ENCODE measurements at places on chromosomes 3 and 15. TPM values are rescaled to one million over a fixed set of nuclear protein-coding genes. Genes with fewer than 3 reads are reported as not detected.

DNA sequence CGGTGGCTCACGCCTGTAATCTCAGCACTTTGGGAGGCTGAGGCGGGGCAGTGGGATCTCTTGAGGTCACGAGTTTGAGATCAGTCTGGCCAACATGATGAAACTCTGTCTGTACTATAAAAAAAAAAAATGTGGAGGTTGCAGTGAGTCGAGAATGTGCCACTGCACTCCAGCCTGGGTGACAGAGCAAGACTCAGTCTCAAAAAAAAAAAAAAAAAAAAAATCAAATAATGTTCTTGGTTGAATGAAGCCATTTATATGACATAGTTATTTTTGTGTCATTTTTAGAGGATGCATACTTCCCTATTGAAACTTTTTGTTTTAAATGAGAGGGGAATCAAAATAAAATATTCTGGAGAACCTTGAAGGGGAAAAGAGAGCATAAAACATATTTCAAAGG lies 3.1 kb downstream of the HMCES start:
- no peak for DNase-seq

GRCh38 chr3:83513677-83514076 lies 1445.1 kb upstream of the CADM2 start:
- DNase-seq: no peak

DNA sequence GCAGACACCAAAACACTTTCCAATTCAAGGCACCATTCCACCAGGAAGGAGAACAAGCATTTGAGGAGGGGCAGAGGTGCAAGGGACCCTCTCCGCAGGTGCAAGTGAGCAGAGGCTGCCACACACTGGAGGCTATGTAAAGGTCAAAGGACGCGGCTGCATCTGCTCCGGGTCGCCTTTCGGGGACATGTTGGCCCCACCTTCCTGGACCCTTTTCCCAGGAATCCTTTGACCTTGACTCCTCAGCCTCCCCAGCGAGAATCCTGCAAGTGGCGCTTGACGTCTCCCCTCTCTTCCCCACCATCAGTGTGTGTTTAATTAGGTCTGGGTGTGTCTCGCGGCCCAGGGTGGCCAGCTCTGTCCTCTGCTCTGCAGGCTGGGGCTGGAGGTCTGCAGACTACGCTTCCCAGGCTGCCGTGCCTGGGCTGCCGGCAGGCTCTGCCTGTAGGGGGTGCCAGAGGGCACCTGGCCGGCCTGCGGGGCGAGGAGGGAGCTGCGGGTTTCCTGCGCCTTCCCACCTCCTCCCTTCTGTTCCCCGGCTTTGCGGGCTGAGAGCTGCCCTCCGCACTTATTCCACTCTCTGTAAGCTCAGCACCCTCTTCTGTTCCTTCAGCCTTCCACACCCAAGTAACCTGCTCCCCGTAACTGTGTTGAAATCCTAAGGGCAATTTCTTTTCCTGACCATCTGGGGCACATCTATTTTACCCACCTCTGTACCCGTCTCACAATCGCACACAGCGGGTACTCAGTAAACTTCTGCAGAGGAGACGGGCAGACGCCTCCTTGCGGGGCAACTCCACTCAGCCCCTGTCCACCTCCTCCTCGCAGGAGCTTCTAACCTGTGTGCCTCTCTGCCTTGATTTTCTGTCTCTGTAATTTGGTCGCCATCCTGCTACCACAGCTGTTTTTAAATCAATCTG lies 129.8 kb downstream of the NSMCE3 start:
- DNase-seq: peak; percentile 6

Gene ACAN
- not detected for total RNA-seq

Data from A172 (cell line).